Thoracic aorta endothelial cell (primary cell): ENCODE measurements at places on chromosomes 3 and 15. TPM values are rescaled to one million over a fixed set of nuclear protein-coding genes. Genes with fewer than 3 reads are reported as not detected.

The PRSS50 gene
- not detected in 2 replicates for total RNA-seq

The C3orf33 gene
- 2.2 and 2.4 TPM in 2 replicates for total RNA-seq

The ALDH1A3 gene
- 23.6 and 30.6 TPM in 2 replicates for total RNA-seq

The CAMK1 gene
- total RNA-seq: 35.9 and 43.8 TPM in 2 replicates

The KLHL18 gene
- total RNA-seq: 33.9 and 40.6 TPM in 2 replicates

The DPPA2 gene
- total RNA-seq: not detected in 2 replicates

The CCDC80 gene
- total RNA-seq: 8.0 and 9.2 TPM in 2 replicates

The CYFIP1 gene
- total RNA-seq: 111 and 125 TPM in 2 replicates

The CYP8B1 gene
- total RNA-seq: not detected in 2 replicates

The GMNC gene
- not detected in 2 replicates for total RNA-seq

The RYR3 gene
- total RNA-seq: under 0.01 and 0.66 TPM in 2 replicates

The DUOX1 gene
- under 0.01 TPM in 1 of 2 replicates, not detected in the other for total RNA-seq

The PGBD4 gene
- total RNA-seq: 1.7 and 1.8 TPM in 2 replicates

The SLC28A2 gene
- not detected in 2 replicates for total RNA-seq

The HACD3 gene
- total RNA-seq: 98.8 and 134 TPM in 2 replicates

The SCAANT1 gene
- total RNA-seq: not detected in 2 replicates

The CLDN16 gene
- total RNA-seq: not detected in 2 replicates
